ENCODE measurements at places on chromosomes 6 and 20.

- DNase-seq = no peak
Measured at GRCh38 chr6:35011096-35012041, 122.3 kb downstream of the ANKS1A start.

DNA sequence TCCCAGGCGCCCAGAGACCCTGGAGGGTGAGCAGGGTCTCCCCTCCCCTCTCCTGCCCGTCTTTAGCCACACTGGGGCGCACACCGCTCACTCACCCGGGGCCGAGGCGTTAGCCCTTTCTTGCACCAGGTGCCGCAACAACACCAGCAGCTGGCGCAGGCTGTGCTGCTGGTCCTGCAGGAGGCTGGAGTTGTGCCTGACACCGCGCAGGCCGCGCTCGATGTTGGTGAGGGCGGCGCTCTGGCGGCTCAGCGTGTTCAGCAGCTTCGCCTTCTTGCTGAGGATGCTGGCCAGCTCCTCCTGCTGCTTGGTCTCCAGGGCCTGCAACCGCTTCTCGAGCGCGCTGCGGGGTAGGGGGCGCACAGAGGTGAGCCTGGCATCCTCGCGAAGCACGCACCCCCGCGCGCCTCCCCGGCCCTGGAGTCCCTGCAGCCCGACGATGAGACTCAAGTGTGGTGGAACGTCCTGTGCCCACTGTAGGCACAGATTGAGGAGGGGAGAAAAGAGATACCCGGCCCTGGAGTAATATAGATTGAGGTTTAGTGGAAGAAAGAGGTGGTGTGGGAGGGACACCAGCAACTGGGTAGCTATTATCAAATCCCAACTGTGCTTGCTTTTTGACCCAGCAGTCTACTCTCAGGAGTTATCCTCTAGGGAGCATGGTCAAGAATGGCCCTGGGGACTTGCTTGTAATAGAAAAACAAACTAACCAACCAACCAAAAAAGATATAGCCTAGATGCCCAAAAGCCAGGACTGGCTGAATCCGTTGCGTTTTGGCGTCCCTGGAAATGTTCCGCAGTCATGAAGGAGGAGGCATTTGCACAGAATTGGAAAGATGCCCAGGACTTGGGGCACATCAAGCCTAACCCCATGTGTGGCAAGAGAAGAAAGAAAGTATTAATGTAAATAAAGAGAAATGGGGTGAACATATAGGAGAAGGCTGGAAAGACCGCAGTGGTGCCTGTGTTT, 30.9 kb downstream of the ANGPT4 start:
- no peak for DNase-seq

DNA sequence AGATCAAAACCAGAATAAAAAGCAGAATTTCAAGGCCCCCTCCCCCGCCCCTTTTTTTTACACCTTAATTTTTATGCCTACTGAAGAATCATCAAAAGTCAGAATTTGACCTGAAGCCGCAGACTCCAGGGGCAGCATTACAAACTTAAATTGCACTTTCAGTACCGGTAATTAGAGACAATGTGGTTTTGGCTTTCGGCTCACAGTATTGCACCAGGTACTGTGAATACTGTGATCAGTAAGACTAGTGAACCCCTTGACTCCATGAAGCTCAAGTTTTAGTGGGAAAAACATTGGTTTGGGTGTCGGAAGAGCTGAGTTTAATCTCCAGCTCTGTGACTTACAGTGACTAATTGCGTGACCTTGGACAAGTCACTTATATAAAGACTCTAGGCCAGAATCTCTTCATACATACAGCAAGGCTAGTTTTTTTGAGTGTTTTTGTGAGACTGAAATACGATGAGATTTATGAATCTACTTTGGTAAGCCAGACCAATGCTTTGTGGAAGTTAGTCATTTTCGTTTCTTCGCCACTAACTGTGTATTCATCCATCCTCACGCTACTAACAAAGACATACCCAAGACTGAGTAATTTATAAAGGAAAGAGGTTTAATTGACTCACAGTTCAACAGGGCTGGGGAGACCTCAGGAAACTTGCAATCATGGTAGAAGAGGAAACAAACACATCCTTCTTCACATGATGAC, 114.7 kb downstream of the SASH1 start:
- no peak for DNase-seq

GRCh38 chr6:158312672-158313397, 570 bp downstream of the TULP4 start:
- no peak for DNase-seq

DNA sequence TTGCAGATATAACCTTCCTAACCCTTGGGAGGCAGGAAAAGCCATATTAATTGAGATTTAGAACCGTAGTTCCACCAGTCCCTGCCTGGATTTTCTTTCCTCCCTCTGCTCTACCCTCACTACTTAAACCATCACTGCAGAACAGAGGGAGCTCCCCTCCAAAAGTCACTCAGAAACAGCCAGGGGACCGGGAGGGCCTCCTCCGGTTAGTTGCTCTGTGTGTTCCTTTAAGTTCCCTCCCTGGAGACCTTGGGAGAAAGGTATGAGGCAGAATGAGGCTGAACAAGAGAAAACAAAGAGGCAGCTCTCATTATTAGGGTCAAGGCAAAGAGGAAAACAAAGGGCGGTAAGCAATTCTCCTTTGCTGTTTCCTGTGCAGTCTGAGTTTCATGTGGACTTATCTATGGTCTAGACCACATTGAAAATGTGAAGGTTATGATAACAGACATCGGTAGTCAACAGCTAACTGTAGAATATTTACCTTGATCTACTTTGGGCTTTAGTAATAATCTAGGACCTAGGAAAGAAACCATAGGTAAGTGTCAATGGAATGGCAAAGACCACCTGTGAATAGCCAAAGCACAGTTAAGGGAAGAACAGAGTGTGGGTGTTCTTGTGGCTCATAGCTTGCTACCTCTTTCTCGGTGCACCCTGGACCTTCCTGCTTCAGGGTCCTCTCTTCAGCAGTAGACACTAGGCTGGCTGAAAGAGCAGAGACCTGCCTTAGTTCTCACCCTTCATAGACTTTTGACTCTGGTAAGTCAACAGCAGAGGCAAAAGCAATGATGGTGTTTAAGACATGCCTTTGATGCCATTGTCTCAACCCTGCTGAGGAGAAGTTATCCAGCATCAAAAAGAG, 250.9 kb upstream of the CITED2 start:
- DNase-seq = no peak

- DNase-seq = no peak
Measured at GRCh38 chr20:46351357-46352058, 43.2 kb upstream of the CDH22 start.

- no peak for DNase-seq
Measured at GRCh38 chr20:58514321-58515232, 622 bp downstream of the APCDD1L start.

GRCh38 chr6:9116026-9116425, 680.7 kb upstream of the SLC35B3 start:
- no peak for DNase-seq

GRCh38 chr6:21390532-21391213, 202.9 kb upstream of the SOX4 start:
- no peak for DNase-seq

DNA sequence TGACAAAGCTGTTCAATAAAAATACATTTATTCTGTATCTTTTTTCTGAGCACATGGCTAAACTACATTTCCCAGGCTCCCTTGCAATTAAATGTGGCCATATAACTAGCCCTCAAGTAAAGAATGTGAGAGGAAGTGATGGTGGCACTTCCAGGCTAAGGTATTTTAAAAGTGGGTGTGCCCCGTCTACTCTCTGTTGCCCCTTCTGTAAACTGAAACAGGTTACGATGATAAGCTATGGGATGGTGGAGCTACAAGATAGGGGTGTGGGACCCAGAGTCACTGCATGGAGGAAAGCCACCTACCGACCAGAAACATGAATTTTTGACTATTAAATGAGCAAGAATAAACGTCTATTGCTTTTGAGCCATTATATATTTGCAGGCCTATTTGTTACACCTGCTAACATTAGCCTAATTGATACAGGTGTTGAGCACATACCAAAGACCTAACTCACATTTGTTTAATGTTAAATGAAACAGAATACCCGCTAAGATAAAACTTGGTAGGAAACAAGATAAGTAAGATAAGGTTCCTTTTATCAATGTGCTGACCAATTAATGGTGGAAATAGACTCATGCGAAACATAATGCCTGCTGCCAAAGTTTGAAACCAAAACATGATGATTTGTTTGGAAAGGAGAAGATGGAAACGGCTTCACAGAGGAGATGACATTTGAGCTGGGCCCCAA, 3.1 kb downstream of the FYN start:
- DNase-seq = no peak

GRCh38 chr6:117169064-117169665, 96.2 kb upstream of the VGLL2 start:
- no peak for DNase-seq

DNA sequence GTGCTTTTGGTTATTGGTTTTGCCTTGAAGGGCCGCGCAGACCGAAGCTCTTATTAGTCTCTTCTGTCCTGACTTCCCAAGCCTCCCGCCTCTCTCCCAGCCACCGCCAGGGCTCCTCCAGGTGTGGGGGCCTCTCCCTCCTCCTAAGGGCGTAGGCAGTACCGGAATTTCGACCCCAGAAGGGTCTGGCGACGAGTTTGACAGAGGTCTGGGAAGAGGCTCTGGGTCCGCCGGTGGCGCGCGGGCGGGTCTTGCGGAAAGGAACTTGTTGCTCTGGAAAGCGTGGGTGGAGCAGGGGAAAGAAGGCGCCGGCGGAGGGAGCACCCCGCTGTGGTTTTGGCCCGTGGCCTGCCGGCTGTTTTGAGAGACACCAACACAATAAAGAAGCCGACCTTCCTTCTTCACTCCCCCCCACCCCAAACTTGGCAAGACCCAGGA, 1.8 kb downstream of the PCSK2 start:
- no peak for DNase-seq

DNA sequence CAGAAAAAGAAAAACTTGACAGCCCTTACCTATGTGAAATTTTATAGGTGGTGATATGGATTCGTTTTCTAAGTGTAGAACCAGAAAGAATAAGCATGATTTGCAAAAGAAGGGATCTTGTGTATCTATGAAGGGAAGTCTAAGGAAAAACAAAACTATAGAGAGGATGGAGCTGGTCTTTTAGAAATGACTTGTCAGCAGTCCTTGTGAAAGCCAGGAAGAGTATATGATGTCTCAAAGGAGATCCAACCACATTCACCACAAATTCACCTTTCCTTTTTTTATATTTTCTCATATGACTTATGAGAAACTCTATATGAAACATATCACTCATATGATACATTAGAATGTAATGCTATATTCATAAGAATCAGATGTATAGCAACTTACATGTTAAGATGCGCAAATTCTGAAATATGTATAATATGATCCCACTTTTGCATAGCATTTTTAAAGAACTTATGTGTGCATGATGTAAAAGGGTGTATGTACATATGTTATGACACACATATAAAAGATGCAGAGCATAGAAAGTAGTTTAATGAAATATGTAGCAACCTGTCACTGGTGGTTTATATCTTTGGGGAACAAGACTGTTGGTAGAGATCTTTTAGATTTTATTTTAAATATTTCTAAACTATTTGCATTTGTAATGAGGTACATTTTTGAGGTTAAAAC, 91.9 kb upstream of the NUP153 start:
- no peak for DNase-seq

GRCh38 chr20:24672886-24673677, 203.7 kb downstream of the SYNDIG1 start:
- no peak for DNase-seq

GRCh38 chr20:35320396-35321126, 28.3 kb upstream of the FAM83C start:
- DNase-seq = no peak

- no peak for DNase-seq
Measured at GRCh38 chr6:88631830-88632229, 331.6 kb downstream of the RNGTT start.

DNA sequence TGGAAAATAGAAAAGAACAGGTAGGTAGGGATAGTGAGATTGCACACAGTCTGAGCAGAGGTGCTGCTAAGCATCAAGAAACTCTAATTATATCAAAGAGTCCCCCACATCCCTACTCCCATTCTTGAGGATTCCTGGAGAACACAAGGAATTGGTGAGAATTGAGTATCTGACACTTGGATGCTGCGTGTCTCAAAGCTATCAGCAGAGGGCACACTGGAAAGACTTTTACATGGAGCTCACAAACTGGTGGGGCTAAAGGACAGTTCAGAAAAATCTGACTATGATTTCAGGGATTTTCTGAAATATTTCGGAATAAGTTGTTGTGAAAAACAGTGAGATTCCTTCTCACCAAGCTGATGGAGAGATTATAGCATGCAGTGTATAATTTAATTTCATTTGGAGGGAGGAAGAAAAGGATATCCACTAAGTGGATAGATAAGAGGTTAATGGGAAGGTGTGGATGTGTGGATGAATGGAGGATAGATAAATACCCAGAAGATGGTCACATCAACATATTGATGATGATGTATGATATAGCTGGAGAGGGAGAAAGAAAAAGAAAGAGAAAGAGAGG, 215.4 kb upstream of the DEFB112 start:
- no peak for DNase-seq

Data from stimulated activated CD4-positive, alpha-beta T cell treated with anti-CD3 and anti-CD28 coated beads, Interleukin-12 subunit alpha, Interleukin-12 subunit beta, amount 100 ng/mL, for 24 hours (primary cell).